Activated T-cell treated with anti-CD3 and anti-CD28 coated beads for 1 hour (primary cell): ENCODE measurements at places on chromosomes 5 and 9.

- DNase-seq = no peak
Measured at GRCh38 chr5:40235471-40236400, 444.0 kb upstream of the PTGER4 start.

GRCh38 chr5:74946471-74946870 lies 80.3 kb upstream of the FAM169A start:
- DNase-seq = no peak

GRCh38 chr5:64147379-64147778 lies 18.3 kb upstream of the RNF180 start:
- DNase-seq = no peak

DNA sequence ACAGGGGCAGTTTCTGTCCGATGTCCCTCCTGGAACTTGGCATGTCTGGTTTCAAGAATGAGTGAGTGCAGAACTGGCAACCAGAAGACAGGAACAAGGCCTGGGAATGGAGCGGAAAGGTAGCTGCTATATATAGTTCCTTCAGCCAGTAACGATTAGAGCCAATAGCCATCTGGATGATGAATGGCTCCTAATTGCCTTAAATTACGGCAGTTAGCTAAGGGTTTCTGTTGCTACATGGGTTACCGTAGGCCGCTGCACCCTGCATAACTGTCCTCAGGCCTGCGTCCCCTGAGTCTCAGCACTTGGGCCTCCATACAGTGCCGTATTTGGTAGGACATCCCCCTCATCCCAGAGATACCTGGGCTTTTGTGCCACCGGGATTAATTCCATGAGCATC lies 29.4 kb downstream of the WWC1 start:
- no peak for DNase-seq

- DNase-seq = no peak
Measured at GRCh38 chr9:94039786-94040185, 44.5 kb upstream of the PTPDC1 start.

DNA sequence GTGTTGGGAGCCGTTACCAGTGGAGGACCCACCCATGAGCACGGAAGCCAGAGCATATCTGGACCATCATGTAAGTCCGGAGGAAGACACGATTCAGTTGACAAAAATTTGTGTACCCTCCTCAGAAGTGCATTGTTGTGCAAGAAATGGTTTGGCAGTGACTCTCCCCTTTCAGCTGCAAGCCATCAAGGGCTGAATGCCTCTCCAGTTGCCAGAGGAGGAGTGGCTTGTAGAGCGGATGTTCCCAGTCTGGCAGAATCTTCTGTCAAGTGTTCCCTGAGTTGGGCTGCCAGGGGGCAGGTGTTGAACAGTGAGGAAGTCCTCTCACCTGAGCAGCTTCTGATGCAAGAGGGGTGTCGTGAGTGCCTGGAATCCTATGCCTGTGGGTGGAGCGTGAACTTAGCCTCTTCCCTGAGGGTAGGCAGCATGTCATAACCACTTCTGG lies 27.6 kb upstream of the CDKN2AIPNL start:
- DNase-seq = no peak

GRCh38 chr5:83633285-83633684 lies 87.4 kb downstream of the HAPLN1 start:
- no peak for DNase-seq

DNA sequence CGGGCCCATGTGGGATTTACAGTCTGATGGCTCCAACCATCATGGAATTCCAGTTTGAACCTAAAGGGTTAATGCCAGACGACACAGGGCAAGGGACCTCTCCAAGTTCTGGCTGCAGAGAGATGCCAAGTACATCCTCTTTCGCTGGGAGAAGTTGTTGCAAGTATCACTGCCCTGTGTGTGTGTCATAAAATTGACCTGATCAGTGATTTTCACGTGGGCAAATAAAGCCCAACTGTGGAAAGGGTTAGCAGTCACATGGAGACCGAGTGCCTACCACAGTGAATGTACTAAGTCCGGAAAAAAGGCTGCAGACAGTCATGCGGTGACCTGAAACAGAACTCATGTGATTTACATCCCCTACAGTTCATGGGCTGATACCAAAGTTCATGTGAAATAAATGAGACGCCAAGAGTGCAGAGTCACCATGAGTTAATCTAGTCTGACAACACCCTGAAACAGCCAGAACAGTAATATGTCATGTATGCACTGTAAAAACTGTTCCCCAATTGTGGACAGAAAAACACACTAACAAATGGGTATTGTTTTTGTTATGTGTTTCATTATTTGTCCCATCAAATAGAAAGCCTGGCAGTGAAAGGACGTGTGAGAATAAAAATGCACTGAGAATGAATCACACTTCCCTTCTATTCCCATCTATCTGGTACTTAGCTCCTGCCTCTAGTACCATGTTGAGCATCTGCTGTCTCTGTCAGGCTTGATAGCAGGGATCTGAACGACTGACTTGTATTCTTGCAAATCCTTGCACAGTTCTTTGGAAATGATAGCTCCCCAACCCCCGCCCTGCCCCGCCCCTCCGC lies 115.7 kb downstream of the SUSD1 start:
- no peak for DNase-seq

DNA sequence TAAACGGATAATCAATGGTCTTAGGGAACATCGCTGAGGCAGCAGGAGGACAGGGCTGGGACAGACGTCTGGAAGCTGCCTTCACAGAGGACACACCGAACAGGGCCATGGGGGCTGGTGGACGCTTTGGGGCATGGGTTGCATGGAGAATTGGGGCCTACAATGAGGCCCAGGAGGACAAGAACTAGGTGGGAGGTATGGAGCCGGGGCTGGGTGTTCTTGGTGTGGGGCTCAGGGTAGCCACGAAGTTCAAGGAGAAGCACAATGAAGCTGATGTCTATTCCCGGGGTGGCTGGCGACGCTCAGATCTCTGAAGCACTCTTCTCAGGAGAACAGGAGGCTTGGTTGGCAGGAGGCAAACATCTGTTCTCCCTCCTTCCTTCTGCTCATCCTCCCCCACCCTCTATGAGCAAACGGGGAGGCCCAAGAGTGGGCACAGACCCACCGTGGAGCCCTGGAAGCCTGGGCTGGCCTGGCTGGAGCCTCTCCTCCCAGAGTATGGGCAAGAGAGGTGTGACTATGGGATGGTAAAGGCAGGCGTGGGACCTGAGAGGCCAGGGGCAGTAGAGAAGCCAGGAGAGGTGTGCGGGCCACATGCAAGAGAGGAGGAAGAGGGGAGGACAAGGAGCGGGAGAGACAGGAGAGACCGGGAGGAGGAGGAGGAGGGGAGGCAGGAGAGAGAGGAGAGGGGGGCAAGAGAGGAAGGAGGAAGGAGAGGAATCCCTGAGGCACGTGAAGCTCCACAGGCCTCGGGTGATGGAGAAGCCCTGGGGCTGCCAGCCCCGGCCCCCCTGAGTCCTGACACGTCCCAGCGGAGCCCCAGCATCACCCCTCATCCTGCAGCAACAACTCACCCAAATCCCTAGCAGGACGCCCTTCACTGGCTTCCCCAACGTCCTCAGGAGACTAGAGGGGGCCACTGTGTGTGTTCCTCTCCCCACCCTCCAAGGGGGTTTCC lies 159.1 kb downstream of the OLFM1 start:
- no peak for DNase-seq

- DNase-seq = no peak
Measured at GRCh38 chr9:7172154-7173115, 414.7 kb downstream of the KDM4C start.

DNA sequence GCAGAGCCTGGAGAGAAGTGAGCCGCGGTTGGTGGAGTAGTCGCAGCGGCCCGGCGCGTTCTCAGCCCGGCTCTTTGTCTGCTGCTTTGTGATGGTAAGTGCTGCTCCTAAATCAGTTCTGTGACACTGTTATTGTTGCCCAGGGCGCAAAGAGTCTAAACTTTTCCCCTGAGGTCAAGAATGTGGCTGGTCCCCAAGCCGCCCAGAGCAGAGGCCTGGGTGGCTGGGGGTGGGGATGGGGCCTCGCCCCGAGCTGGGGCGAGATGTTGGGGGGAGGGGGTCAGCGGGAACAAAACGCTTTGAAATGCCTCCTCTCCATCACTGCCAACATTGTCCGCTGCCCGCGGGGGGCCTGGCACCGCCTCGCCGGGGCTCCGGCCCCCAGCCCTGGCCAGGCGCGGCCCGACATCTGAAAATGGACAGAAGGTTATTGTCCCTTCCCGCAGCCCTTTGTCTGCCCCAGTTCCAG lies 11.7 kb upstream of the CERCAM start:
- DNase-seq = no peak

DNA sequence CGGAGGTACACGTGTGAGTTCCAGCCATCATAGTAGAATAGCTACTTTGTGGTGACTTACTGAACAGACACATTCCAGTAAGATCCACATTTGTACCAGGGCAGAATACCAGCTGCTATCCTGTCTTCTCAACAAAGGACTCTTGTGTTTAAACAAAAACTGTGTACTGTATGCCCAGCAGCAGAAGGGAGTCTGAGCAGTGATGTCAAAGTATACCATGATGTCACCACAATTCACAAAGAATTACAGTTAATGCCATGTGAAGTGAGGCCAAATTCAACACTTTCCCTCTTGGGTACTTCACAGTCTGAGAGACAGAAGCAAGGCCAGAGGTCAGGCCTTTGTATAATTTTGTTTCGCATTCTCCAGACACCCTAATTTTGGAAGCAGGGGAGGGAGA lies 137.0 kb downstream of the ADAMTSL1 start:
- DNase-seq = no peak

GRCh38 chr9:17116400-17116837 lies 18.4 kb upstream of the CNTLN start:
- no peak for DNase-seq

DNA sequence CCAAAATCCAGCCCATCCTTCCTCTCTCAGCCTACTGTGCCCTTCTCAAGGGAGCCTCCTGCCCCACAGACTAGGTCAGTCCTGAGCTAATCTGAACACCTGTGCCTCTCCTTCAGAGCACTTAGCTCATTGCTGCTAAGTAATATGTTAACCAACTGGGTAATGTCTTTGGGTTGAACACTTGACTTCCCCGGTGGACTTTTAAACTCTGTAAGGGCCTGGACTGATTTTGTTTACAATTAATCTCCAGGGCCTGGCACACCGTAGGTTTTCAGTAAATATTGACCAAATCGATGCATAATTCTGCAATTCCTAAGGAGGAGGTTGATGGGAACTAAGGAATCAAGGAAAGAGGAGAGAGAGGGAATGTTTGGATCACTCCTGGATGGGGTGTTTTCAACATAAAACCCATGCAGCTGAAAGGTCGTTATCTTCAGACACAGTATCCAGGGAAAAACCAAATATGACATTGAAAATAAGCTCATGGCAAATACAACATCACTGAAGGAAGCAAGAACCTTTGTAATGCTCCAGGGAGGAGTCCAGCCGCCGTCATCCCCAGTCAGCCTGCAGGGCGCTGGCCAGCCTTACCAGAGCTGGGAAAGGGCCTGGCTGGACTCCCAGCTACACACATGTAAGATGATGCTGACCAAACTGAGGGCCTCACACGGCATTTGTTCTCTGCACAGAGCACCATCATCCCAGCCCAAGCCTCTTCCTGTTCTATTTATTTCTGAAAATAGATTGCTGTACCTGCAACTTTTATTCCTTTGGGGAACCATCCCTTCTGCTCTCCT lies 166.3 kb downstream of the C5orf15 start:
- no peak for DNase-seq

DNA sequence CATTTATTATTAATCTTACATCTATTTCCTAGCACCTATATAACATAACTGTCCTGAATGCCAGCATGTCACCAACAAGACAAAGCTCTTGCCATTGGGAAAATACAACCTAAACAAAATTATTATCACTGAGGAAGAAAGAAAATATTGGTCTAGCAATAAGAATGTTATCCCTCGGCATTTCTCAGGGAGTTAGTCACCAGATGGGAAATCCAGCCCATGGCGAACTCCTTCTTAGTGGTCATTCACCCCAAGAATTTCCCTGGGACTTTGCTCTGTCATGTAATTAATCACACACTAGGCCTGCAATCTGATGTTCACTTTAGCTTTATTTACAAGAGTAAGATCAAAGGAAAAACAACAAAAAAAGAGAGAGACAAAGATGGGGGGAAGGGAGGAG lies 56.1 kb upstream of the TAS2R1 start:
- no peak for DNase-seq

- DNase-seq = no peak
Measured at GRCh38 chr5:142122121-142122520, 13.5 kb downstream of the NDFIP1 start.

DNA sequence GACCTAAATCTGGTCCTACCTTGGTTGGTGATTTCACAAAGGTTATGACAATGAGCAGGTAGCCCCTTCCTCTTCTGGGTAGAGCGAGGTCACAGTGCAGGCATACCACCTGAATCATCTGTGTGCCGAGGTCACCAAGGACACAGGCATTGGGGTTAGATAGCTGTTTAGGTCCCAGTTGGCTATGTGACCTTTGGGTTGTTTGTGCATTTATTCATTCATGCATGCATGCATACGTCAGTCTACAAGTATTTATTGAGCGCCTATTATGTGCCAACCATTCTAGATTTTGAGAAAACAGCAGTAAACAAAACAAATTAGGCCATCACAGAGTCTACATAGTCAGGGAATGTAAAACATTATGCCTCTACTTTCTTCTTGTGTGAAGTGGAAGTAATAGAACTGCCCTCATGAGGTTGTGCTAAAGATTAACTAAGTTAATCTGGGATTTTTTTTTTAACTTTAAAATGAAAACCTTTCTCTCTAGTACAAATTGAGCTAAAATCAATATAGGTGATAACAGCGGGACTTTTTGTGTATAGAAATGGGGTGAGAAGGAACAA lies 104.7 kb upstream of the SLC12A2 start:
- DNase-seq = no peak

- DNase-seq = no peak
Measured at GRCh38 chr9:33787839-33788238, 7.5 kb upstream of the PRSS3 start.

- no peak for DNase-seq
Measured at GRCh38 chr9:36665921-36666431, 93.3 kb downstream of the MELK start.

DNA sequence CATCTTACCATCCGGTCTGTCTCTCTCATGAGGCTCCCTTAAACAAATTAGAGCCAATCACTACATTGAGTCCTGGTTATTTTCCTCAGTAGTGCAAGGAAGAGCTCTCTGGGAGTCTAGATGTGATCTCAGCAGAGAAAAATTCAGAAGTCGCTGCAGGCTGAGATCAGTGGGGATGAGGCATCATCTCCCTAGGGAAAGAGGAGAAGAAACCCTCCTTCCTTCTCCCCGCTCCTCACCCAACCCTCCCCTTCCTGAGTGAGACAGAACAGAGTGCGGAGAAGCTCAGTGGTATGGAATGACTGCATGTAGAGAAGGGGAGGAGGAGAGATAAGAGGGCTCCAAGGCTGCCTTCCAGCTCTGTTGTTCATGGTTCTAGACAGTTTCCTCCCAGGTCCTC lies 80.5 kb downstream of the PAPPA start:
- DNase-seq = no peak

- DNase-seq = no peak
Measured at GRCh38 chr9:928363-929042, 48.0 kb upstream of the DMRT3 start.

- peak; percentile 58 for DNase-seq
Measured at GRCh38 chr9:129027685-129028191, 393 bp downstream of the SH3GLB2 start.

DNA sequence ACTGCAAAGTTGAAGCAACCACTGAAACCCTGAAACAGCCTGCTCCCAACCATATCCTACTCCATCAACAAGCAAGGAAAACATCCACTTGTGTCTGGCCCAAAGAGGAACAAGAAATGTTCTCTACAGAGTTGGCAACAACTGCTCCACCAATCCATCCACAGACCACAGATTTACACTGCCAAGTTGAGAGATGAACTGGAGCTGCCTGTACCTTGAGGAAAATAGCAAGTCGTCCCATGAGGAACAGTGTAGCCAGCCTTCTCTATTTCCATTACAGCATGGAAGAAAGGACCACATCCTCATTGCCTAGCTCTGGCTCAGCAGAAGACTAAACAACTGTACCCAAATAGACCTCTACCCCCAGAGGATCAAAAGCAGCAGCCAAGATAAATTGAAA lies 60.4 kb downstream of the DEPDC1B start:
- DNase-seq = no peak
